ENCODE measurements at places on chromosomes 7 and 10.

DNA sequence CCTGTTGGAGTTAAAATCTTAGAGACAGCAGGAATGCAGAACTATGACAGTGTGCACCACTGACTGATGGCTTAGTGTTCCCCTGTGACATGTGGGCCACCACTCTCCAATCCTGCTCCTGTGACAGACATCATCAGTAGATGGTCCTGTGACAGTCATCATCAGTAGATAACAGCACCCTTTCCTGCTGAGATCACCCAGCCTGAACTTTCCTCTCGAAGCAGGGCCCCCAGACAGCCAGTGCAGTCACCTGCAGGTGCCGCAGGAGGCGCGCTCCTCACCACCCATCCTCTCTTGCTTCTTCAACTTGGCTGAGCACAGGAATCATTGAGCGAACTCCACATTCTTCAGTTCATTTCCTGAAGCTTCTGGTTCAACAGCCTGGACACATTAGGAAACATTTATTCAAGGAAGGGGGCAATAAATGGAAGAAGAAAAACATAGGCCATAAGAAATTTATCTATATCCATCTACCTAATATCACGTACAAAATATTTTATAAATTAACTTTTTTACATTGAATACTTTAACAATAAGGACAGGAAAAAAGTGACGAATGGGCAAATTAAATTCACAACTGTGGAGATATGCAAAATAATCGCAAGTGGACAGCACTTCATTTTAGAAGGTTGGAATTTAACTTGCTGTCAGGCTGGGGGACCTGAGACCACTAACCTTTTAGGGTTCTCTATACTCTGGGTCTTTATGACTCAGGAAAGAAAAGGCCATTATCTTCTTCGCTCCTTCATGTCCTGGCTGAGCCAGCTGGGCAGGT, 32.0 kb upstream of the MKI67 start:
- DNase-seq = no peak

DNA sequence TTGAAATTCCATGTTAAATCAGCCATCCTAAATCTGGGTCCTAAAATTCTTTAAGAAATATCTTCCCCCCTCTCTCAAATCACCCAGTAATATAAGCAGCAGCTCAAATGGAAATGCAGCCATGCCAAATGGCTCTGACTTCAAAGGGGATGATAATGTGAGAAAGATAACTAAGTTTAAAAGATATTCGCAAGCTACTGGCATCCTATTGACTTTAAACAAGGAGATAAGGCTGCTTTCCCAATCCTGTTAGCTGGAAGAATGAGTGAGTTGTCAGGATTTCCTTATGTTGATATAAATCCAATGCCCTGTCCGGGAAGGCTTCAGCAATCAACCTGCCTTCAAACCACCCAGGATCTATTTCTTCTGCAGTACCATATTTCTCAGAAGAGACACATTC, 172.0 kb downstream of the FANK1 start:
- no peak for DNase-seq

DNA sequence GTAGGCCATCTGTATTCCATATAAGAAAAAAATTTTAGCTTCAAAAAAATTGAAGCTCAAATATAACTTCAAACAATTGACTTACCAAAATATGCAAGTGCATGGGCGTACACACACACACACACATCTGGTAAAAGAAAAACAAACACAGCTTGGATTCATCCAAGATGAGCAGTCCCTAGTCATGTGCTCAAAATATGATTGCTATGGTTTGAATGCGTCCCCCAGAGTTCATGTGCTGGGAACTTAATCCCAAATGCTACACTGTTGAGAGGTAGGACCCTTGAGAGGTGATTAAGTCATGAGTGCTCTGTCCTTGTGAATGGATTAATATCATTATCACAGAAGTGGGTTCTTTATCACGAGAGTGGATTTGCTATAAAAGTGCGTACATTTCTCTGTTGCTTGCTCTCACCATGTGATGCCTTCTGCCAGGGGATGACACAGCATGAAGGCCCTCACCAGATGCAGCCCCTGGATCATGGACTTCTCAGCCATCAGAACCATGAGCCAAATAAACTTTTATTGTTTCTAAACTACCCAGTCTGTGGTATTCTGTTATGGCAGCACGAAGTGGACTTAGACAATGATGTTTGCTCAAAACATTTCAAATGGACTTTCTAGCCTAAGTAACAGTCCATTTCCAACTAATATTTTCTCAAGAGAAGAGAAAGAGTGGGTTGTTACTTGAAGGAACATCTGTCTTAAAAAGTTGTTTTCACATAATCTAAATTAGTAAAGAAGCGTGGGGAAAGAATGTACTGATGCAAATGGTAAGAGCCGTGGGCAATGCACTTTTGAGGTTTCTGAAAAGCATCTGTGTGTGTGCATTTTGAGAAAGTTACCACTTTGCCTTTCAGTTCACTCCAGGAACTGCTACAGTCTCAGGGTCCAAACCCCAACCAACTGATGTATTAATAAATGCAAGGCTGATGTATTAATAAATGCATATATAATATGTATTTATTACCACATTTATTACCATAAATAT, 15.1 kb upstream of the SVIL start:
- DNase-seq = no peak

DNA sequence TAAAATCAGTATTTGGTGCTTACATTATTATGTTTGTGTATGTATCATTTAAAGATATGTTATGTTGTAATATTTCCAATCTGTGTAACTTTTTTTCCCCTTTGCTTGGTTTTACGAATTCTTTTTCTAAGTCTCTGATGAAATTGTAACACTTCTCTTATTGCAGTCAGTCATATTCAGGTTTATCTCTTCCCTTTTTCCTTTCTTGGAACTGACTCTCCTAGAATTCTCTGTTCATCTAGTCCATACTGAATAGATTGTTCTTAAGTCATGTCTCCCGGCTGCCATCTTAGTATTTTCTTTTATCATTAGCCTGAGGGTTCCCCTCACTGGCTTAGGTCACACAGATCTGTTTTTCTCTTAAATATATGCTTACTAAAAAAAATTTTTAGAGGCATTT, 44.6 kb downstream of the PHTF2 start:
- no peak for DNase-seq

GRCh38 chr10:5466451-5467206, 32.7 kb downstream of the CALML5 start:
- DNase-seq = no peak

Data from activated gamma-delta T cell treated with anti-CD3 and anti-CD28 coated beads, Interleukin-2, amount 50 U/mL, for 16 hours (primary cell).